Adipocyte (in vitro differentiated cells): ENCODE measurements at places on chromosomes 6 and 20.

- peak; percentile 74 for DNase-seq
Measured at GRCh38 chr20:4666001-4666479, 55.7 kb upstream of the PRND start.

DNA sequence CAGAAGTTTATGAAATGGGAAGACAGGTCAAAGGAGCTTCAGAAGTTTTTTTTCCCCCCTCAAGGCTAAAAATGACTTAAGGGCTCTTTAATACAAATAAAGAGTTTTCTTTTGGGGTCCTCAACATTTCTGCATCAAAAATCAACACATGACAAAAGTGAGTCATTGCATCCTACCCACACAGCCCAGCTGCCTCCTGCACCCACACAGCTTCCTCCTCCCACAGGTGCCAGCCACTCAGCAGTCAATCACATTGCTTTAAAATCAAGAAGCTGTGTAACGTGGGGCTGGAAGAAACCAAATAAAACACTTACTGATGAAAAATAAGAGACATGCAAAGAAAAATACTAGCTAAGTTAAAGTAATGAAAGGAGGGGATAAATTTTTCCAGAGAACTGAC is 68.5 kb downstream of the MAP3K5 start:
- no peak for DNase-seq

DNA sequence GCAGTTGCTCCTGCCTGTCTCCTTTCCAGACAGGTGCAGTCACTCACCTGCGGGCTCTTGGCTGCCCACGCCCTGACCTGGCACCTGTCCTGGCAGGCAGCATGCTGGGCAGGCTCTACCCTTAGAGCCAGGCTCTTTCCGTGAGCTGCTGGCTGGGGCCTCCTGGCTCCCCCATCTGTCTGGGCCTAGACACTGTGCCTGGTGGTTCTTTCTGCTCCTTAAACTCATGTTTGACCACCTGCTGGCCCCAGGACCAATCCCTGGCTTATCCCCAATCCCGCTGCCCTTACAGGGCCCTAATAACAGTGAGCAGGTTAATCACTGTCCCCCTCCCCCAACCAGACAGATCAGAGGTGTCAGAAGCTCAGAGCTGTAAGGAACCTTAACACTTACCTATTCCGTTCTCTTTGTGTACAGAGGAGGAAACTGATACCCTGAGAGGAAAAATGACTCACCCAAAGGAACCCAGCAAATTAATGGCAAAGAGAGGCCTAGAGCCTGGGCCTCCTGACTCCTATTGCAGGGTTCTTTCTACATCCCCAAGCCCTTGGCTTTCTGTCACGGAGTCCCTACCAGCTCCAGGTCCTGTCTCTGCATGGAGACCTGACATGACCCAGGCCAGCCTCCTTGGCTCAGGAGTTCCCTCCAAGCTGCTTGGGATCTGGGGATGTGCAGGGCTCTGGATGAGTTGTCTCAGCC is 54.7 kb downstream of the RAB44 start:
- DNase-seq, result no peak

- no peak for DNase-seq
Measured at GRCh38 chr6:20319520-20320357, 81.9 kb upstream of the E2F3 start.

- DNase-seq, result peak; percentile 48
Measured at GRCh38 chr20:49381558-49382493, 100.6 kb downstream of the KCNB1 start.

GRCh38 chr20:50306478-50307423 is 116.1 kb downstream of the CEBPB start:
- no peak for DNase-seq

GRCh38 chr6:7062451-7063162 is 45.2 kb upstream of the RREB1 start:
- DNase-seq, result no peak

GRCh38 chr6:94270091-94270948 is 851.0 kb upstream of the EPHA7 start:
- no peak for DNase-seq

GRCh38 chr20:53706466-53707370 is 113.1 kb upstream of the ZNF217 start:
- peak; percentile 89 for DNase-seq

DNA sequence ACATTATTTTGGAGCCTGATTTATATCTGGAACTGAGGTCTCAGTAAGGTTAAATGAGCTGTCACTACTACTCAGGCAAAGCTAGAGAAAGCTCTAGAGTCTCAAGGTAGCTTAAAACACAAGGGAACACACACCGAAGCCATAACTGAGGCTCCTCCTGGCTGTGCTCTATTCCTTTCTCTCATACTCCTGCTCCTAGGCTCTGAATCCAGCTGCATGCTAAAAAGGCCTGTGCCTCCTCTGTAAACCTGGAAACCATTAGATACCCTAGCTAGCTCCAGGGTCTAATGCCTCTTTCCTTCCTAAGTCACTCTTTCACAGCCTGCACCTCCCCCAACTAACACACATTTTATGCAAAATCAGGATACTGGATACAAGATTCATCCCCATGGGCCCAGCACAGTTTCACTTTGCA is 17.1 kb downstream of the RIPOR2 start:
- DNase-seq, result no peak

GRCh38 chr20:22447447-22447778 is 137.0 kb downstream of the FOXA2 start:
- DNase-seq, result no peak

DNA sequence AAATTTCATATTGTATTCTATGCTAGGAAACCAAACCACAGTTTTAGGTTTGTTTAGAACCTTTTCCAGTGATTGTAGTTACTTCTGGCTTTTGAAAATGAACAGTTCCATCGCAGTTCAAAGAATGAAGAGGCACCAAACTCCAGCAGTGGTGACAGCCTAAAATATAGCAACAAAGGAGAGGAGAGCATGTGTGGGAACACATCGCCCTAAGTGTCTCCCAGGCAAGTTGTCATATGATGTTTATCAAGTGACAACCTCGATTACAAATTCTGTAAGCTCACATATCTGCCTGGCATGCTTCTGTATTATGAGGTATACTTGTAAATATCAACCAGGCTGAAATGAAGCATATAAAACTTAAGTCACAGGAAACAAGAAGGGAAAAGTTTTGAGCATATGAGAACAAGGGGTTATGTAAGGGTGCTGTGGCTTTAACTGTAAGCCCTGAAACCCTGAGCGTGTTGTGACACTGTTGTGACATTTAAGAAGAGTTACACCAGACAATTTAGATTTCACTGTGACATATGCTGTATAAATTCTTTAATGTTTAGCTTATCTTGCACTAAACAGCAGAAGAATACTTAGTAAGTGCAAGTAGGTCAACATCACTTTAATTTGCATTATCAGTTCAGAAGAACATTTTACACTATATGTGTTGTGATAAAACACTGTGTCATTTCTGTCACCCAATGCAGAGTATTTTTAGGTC is 29.1 kb upstream of the FBXL4 start:
- no peak for DNase-seq

GRCh38 chr6:134178161-134179044 is 126.0 kb upstream of the SLC2A12 start:
- DNase-seq, result peak; percentile 97

GRCh38 chr6:148401571-148401970 is 58.9 kb downstream of the SASH1 start:
- DNase-seq, result no peak

DNA sequence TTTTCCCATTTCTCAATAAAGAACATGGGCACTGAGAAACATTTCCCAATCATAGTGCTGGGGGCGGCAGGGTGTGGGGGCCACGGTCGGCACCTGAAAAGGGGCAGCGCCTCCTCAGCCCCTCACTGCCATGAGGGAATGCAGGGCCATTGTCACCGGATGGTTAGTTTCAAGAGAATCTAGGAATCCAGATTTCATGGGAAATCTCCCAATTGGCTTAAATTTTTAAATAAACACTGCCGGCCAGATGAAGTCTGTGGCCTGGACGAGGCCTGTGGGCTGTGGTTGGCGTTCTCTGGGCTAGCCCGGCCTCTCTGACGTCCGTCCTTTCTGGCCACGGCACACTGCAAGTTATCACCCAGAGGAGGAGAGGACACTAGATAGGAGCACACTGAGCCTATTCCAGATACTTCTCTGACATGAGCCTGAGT is 25.6 kb downstream of the MANBAL start:
- DNase-seq, result peak; percentile 68

DNA sequence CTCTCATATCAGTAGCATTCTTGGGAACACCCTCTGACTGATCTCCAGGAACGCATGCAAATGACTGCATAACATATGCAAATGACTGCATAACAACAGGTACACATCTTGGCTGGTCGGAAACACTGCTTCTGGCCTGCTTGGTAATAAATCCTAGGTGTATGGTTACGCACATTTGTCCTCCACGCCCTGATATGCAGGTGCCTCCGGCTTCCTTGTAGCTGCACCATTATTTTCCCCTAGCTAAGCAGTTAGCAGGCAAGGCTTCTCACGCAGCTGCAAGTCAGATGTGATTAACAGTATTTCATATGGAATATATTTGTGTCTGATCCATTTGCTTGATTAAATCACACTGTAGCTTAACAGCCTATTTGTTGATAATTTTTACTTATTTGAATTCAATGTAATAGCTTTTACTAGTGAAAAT is 5.9 kb downstream of the RPS6KA2 start:
- no peak for DNase-seq

- DNase-seq, result no peak
Measured at GRCh38 chr6:125008957-125009356, 46.7 kb downstream of the RNF217 start.

GRCh38 chr6:73969971-73970970 is 274.3 kb downstream of the CD109 start:
- peak; percentile 89 for DNase-seq

DNA sequence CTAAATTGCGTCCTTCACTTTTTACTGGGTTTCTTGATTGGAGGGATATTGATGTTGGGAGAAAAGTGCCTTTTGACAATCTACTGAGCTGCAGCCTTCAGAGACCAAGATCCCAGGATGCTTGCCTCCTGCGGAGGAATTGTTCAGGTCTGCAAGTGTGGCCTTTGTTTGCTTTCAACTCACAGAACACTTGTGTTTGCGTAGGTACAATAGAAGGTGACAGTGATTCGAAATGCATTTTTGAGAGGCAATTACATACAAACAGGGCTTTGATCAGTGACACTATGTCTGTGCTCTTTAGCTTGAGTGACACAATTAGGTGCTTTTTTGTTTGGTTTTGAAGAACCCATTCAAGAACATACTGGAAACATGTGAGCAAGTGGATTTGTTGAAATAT is 600.6 kb downstream of the QKI start:
- no peak for DNase-seq

GRCh38 chr6:51992876-51993275 is 94.5 kb downstream of the PKHD1 start:
- DNase-seq, result no peak

- DNase-seq, result no peak
Measured at GRCh38 chr6:104580452-104580851, 279.3 kb downstream of the HACE1 start.

DNA sequence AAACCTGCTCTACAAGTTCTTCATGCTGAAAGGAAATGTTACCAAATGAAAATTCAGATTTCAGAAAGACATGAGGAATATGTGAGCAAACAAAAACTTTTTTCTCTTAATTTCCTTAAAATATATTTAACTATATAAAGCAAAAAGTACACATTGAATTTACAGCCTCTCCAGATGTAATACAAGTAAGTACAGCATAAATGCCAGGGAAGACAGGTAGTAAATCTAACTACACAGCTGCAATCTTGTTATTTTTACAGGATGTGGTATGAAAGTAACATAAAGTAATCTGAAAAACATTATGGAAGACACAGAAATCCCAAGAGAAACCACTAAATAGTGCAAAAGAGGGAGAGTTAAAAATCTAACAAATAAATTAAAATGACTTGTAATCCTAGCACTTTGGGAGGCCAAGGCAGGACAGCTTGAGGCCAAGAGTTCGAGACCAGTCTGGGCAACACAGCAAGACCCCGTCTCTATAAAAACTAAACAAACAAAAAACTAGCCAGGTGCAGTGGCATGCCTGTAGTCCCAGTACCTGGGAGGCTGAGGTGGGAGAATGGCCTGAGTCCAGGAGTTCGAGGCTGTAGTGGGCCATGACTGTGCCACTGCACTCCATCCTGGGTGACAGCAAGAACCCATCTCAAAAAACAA is 50.7 kb downstream of the FAM8A1 start:
- no peak for DNase-seq

DNA sequence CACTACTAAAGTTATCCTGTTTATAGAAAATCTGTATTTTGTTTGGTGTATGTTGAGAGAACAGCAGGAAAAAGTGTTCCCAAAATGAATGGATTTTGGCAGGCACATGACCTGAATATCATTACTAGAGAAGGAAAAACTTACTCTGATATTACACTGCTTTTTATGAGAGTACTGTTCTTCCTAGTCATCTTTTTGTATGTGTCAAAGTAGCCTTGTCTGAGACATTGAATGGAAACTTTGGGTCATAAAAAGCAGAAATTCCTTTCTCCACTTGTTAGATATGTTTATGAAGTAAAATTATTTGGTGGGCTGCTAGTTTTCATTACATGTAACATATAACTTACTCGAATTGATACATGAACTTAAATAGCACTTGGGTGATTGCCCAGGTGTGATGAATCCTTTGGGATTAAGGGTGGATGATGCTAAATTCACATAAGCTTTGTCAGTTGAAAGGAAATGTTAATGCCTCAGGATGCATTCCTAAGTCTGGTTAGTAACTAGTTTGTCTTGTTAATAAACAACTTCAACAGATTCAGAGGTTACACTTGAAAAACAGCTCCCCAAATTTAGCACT is 206.7 kb downstream of the CENPW start:
- DNase-seq, result no peak

- peak; percentile 45 for DNase-seq
Measured at GRCh38 chr6:148223424-148223842, 119.2 kb upstream of the SASH1 start.

DNA sequence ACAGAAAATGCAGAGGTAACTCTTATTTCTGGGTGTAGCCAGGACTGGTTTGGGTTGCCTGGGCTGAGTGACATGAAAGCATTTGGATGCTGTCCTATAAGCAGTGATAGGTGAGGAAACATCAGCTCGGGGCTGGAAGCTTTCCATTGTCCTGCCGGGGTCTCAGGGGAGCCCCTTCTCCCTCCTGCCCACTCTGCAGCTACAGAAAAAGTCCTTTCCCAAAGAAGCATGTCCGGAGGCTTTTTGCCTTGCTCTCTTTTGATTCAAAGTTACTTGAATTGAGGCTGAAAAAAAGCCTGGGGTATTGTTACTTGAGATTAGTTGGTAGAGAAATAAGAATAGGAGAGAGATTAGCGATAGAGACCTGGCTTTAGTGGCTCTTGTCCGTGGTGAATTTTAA is 90.7 kb upstream of the ZNFX1 start:
- no peak for DNase-seq

GRCh38 chr6:155077331-155077730 is 82.2 kb downstream of the TIAM2 start:
- no peak for DNase-seq

GRCh38 chr6:37230104-37230503 is 27.5 kb upstream of the TBC1D22B start:
- no peak for DNase-seq

- DNase-seq, result no peak
Measured at GRCh38 chr6:13859871-13860555, 45.7 kb upstream of the MCUR1 start.

- DNase-seq, result no peak
Measured at GRCh38 chr6:138405816-138406413, 1.9 kb downstream of the HEBP2 start.
